GM23248 (cell line): ENCODE measurements at places on chromosomes 1 and 21.

DNA sequence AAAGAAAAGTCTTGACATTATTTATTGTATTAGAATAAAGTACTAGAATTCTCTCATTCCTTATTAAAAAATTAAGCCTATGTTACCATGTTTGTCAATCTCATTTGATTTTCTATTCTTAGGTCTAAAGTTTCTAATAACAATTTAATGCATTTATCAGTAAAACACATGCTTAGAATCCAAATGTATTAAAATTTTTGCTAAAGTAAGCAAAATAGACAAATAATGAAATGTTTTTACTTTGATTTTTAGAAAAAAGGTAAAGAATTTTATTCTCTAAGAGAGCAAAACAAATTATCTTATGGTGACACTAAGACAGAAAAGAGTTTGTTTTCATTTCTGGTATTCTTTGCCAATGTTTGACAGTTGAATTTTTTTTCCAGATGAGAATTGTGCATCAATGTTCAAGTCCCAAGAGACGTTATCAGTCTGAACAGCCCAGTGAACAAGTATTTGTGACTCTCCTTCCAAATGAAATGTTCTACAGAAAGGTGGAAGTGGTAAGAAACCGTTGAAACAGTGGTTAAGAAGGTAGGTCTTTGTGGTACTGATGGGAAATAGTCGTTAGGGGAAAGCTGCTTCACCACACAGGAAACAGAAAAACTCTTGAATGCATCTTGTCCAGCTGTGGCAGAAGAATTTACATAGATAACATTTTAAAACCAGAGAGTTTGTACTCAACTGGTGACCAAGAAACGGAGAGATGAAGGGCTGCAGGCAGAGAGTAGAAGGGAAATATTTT lies 402.5 kb downstream of the PTPRC start:
- DNase-seq, result no peak

DNA sequence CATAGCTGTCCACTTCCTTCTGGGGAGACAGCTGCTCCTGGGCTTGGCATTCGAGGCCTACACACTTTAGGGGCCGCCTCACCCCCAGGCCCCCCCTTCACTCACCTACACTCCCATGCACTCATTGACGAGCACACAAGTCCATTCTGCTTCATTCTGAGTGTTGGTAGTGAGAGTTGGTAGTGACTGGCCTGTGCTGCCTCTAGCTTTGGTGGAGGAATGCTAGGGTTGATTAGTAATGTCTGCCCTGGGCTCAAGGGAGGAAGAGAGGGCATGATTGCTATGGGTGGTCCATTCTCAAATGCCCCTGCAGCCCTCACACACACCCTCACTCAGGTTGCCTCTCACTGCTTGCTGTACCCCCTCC lies 30.4 kb downstream of the TRIM11 start:
- peak; percentile 27 for DNase-seq

- no peak for DNase-seq
Measured at GRCh38 chr1:209484429-209484828, 99.1 kb upstream of the CAMK1G start.

- peak; percentile 78 for DNase-seq
Measured at GRCh38 chr1:63902844-63903589, 129.2 kb downstream of the ROR1 start.

GRCh38 chr1:230832476-230832875 lies 35.8 kb downstream of the C1orf198 start:
- peak; percentile 79 for DNase-seq

- peak; percentile 43 for DNase-seq
Measured at GRCh38 chr1:24724345-24725208, 20.7 kb upstream of the CLIC4 start.

DNA sequence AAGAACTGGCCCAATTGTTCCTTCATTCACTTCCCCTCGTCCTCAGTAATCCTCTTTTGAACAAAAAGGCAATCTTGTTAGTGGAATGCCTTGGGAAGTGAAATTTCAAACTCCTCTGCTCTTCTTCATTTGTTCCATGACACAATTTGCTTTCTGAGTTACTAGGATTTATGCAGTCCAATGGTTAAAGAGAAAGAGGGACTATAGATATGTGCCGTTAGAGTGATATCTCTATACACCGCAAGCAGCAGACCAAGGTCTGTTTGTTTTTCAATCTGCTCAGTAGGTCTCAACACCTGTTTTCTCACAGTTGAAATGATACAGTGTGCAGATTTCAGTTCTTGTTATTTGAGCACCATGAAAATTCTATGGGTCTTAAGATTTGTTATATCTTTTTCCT lies 244.0 kb downstream of the DNM3 start:
- DNase-seq, result no peak

- DNase-seq, result no peak
Measured at GRCh38 chr1:32957017-32957416, 7.6 kb downstream of the RNF19B start.

DNA sequence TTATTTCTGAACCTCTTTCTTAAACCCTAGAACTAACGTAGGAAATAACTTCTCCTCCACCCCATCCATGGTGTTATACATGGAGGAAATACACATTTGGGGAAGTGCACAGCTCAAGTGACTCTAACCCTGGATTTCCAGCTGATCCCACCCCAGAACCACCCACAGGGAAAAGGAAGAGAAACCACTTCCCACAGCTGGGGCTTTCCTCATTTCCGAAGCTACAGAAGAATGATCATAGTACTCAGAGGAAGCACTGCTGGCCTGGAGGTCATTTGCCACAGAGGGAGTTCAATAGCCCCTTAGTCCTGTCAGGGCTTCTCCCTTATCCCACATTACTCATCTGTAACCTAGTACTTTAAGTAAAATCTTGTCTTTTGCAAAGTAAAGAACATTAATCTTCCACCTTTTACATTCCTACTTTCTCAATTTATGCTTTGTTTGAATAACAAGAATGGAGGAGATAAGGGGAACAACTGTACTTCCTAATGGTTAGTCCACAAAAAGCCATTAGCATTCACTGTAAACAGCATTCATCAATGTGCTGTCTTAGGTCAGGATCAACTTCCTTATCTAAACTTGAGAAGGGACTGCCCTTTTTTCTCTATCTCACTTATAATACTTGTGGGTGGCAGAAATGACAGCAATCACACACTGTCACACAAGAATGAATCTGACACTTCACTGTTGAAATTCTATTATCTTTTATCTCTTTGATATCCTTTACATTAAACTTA lies 63.0 kb upstream of the RGS1 start:
- DNase-seq, result no peak

GRCh38 chr1:59007820-59008598 lies 224.2 kb upstream of the JUN start:
- peak; percentile 24 for DNase-seq

GRCh38 chr1:148264374-148265276 lies 112.5 kb upstream of the NBPF11 start:
- peak; percentile 61 for DNase-seq

DNA sequence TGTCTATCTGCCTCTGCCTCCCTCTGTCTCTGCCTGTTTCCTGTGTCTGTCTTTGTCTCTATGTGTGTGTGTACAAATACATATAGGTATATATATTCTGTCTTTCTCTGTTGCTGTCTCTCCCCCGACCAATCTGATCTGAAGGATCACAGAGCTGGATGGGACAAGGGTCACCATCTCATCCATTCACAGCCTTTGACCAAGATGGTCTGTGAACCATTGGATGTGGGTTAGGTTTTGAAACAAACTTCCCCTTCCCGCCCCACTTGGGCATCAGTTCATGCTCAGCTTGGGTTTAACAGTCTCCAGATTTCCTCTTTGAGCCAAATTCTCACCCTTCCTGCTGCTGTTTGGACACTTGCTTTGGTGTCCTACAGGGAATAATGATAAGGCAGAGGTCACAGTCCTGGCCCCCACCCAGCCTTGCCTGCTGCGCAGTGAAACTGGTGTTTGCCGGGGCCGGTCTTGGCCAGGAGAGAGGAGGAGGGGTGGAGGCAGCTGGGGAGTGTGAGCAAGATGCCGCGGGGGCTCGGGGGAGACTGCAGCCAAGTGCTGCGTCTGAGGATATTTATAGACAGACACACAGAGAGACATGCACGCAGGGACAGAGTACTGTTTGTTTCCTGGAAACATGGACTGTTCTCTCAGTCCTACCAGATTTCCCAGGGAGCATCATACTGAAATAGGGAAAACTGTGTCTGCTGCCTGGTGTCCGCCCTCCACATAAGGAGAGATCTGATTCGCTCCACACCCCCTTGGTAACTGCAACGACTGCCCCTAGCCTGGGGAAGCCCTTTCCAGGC lies 27.0 kb upstream of the BTG2 start:
- peak; percentile 85 for DNase-seq

DNA sequence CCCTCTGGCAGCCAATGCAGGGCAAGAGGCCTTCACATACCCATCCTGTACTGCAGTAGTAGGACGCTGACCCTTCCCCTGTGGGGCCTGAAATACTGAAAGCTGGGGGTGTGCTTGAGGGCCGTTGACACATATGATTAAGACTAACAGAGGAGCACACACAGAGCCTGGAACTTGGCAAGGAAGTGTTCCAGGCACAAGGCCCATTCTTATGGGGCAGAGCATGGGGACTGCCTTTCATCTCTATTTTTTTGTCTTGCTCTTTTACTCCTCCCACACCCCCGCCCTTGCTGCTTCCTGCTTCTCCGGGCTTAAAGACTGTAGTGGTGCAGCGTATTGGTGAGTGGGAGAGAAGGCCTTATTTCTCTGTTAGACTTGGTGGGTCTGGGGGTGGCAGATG lies 137.4 kb downstream of the BACH1 start:
- DNase-seq, result no peak

DNA sequence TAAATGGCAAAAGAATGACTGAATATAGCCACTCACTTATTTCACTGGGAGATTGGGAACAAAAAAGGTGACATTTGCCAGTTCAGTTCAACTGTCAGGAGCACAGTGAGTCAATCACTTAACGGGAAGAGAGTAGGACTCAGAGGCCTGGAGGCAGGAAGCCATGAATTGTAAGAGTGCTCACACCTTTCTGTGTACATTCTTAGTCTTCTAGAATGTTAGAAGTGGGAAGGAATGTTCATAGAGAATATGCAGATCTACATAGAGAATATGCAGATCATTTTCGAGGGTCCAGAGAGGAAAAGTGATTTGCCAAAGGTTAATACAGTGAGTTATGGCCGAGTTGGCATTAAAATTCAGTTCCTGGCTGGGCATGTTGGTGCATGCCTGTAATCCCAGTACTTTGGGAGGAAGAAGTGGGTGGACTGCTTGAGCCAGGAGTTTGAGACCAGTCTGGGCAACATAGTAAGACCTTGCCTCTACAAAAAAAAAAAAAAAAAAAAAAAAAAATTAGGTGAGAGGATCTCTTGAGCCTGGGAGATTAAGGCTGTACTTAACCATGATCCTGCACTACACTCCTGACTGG lies 8.3 kb downstream of the IL20 start:
- DNase-seq, result no peak

DNA sequence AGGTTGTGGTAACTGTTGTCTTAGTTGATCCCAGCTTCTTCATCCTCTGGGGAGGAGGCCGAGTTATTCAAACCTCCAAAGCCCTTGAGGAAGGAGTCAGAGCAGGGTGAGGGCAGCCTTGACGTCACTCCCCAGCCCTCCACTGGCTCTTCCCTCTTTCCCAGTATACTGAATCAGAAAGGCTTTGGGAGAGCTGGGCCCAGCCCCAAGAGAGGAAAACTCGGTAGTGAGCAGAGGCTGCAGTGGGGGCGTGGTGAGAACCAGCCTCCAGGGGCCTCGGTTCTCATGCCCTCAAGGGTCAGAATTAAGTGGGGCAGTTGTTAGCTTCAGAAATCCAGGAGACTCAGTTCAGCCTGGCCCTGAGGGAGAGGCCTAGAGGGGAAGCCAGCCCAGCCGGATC lies 1.8 kb upstream of the GJA4 start:
- DNase-seq, result no peak

DNA sequence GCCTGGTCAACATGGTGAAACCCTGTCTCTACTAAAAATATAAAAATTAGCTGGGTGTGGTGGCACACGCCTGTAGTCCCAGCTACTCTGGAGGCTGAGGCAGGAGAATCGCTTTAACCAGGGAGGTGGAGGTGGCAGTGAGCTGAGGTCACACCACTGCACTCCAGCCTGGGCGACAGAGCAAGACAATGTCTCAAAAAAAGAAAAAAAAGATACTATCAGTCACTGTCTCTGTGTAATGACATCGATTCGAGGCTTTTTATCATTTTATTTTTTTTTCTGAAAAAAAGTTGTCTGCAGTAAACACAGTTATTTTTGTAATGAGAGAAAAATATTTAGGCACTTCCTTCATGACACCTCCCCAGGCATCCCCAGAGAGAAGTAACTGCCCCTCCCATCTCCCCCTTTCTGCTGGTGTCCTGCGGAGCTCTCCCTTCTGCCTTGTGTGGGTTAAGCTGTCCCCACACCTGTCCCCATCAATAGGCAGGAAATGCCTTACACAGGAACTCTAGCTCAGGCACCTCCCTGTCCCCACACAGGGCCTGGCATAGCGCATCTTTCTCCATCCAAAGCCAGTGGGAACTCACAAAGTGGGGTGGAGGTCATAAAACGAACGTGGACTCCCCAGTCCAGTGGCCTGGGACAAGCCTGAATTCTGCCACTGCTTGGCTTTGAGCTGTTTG lies 132.0 kb downstream of the SYF2 start:
- no peak for DNase-seq

DNA sequence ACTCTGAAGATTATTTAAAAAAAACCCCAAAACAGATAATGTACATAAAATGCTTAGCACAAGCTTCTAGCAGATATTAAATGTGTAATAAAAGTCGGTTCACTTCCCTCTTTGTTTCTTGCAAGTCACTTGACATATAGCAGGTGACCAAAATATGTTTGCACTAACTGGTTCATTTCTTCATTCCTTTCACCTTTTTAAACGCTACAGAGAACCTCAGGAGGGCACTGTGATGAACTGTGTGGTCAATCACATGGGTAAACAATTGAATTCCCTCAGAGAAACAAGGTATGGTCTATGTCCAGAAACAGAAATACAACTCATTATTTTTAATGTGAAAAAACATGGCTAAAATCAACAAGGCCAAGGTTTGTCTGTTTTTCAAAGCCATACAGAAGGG lies 51.3 kb upstream of the BCL10 start:
- no peak for DNase-seq

DNA sequence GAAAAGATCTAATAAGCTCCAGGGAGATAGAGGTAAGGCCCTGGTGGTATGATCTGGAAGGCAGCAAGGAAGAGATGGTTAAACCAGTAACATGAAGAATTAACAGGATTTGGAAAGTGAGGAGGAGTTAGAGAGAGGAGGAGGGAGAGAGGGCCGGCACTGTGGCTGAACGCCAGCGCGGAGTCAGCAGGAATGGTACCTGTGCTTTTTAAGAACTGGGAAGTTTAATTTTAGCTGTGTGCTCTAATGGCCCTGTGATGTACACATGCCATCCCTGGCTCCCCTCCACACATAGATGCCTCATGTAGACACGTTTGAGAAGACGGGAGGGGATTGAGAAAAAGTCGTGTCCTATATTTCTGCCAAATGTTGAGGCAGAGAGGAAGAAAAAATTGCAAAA lies 13.8 kb upstream of the AVPR1B start:
- no peak for DNase-seq

DNA sequence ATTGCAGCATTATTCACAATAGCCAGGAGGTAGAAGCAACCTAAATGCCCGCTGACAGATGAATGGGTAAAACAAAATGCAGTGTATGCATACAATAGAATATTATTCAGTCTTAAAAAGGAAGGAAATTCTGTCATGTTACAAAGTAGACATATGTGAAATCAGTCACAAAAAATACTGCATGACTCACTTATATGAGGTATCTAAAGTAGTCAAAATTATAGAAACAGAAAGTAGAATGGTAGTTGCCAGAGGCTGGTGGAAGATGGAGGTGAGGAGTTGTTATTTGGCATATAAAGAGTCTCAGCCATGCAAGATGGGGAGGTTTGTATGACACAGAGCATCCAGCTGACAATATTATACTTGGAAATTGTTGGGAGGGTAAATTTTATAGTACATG lies 43.0 kb upstream of the EGLN1 start:
- peak; percentile 4 for DNase-seq
